ENCODE measurements at places on chromosomes 12 and 14.

- DNase-seq = no peak
These were observed 123.8 kb downstream of the MYRFL start for GRCh38 chr12:69948851-69949250.

DNA sequence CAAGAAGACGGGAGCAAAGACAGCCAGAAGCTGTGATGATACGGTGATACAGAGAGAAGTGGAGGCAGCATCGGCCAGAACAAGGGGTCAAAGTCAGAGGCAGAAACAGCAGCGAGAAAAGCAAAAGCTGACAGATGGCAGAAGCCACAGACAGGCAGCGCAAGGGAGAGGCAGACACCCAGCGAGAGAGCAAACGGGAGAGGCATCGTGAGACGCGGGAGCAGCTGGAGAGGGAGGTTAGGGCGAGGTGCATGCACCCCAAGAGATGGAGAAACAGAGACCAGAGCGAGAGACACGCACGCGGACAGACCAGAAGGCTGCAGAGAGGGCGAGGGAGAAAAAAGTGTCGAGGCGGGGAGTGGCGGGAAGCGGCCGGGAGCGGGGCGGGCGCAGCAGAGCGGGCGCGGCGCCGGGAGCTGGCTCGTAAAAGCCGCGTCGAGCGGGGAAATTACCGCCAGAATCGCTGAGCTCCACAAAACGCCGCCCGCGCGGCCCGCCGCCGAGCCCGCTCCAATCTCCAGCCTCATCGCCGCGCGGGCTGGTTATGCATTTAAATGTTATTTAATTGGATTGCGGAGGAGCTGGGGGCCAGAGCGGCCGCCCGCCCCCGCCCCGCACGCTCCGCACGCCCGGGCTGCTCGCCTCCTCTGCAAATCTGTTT lies 15.6 kb downstream of the SMUG1 start:
- DNase-seq = no peak

GRCh38 chr14:20976291-20976690 lies 13.5 kb upstream of the METTL17 start:
- DNase-seq = no peak

DNA sequence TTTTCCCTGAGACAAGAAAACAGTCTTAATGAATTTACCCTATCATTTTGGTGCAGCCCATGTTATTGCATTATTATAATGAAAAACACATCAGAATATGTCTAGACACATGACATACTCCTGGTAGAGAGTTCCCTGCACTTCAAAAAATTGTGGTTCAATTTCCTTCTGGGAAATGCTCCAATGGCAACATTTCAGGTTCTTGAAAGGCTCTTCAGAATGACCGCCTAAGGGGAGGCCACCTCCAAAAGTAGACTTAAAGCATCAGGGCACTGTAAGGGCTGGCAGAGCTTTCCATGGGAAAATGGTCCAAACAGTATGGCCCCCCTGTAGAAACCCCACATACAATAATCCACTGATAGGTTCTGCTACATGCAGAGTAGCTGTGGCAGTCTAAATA lies 110.7 kb downstream of the SLC25A21 start:
- no peak for DNase-seq

- DNase-seq = peak; percentile 15
These were observed 23.2 kb downstream of the PLXNC1 start for GRCh38 chr12:94171595-94171930.

GRCh38 chr12:107436376-107436775 lies 249.2 kb upstream of the PWP1 start:
- peak; percentile 23 for DNase-seq

Measured in HFFc6 (cell line).